NCI-H460 (cell line): ENCODE measurements at places on chromosomes 1 and 21.

DNA sequence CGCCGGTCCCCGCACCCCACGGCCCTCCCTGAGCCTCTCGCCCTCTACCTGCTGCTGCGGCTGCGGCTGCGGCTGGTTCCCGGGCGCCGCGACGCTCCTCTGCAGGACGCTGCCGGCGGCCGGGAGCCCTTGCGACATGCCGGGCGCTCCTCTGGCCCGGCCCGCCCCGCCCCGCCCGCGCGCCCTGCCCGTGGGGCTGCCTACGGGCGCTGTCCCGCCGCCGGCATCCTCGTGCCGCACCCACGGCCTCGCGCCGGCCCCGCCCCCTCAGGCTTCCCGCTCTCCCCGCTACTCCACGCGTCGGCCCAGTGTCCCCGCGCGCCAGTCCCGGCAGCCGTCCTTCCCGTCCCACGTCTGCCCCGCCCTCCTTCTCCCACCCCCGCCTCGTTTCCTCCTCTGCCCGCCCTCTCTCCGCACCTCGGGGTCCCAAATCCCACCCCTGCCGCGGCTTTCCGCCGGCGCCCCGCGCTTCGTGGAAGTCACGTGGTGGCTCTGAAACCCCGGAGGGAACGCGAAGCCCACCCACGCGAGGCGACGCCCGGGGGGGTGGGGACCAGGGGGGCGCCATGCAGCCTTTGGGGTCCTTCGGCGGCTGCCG lies at the start of gene BATF3:
BATF3 (minus strand) TSS at position 216 of the 598 bp plus-strand sequence; CDS start at position 138, 78 bp downstream.
- DNase-seq: no peak

- DNase-seq: no peak
These were observed 9.5 kb downstream of the ATP6V1G3 start for GRCh38 chr1:198530953-198531352.

- peak; percentile 57 for DNase-seq
These were observed 57.8 kb upstream of the LRRC8D start for GRCh38 chr1:89762779-89763648.

DNA sequence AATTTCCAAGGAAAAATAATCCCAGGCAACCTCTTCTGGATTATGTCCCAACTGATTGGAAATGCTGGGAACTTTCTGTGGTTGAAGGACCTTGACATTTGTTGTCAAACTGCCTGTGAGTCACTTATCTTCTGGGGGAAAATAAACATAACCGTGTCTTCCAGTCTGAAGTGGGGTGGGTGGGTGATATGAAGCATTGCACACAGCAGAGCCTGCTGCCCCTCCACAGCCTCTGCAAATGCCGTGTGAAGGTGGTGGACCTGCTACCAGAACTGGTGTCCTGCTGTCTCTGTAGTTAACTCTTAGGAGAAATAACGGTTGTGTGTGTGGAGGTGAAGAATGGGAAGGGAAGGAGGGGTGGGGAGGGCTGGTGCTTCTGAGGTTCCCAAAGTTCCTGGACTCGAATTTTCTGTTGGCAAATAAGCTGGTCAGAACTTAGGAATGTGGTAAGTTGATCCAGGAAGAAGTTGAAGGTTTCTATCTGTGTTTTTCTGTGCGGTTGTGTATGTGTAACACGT lies 23.2 kb downstream of the GALNT2 start:
- no peak for DNase-seq

DNA sequence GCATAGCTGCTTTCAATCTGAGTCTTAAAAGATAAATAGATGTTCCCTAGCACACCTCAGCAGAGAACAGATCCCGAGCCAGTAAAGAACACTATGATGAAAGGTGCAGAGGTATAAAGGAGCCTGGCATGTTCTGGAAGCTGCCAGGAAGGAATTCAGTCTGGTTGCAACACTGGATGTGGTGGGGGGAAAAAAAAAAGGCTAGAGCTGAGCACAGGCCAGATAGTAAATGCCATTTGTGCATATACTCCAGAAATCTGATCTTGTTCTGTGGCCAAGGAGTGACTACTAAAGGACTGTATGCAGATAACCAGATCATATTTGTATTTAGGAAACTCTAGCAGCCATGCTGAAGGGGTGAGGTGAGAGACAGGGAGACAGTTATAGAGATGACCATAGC lies 240.3 kb downstream of the VAV3 start:
- DNase-seq: no peak

DNA sequence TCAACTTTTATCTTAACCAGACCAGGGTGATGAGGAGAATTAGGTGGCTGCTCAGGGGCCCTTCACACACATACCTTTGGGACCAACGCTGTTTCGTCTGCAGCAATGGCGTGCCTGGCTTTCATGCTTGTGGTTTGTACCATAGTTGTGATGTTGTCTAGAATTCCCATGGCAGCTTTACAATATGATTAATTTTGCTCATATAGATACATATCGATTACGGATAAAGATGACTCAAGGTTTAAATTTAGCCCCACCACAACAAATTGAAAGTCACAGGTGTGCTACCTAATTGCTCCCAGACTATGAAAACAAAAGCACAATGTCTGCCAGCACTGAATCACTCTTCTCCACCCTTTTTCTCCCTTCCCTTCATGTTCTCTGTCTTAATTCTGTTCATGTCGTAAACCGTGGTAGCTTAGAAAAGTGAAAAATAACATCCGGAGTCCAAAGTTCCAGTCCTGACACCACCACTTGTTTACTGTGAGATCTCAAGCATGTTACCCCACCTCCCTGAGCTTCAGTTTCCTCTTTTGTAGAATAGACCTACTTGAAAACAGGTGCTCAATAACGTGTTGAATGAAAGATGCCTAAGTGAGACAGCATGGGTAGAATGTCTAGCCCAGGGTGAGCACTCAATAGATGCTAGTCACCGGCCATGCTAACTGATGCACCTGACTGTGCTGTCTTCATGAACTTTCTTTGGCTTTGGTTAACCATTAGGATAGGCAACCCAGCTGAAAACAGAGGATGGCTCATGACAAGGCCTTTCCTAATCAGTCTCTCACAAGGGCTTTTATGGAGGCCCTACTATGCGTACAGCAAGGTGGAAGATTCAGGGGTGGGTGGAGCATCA lies 22.1 kb upstream of the JUN start:
- DNase-seq: no peak

- no peak for DNase-seq
These were observed 67.1 kb downstream of the BCAR3 start for GRCh38 chr1:93614541-93614940.

DNA sequence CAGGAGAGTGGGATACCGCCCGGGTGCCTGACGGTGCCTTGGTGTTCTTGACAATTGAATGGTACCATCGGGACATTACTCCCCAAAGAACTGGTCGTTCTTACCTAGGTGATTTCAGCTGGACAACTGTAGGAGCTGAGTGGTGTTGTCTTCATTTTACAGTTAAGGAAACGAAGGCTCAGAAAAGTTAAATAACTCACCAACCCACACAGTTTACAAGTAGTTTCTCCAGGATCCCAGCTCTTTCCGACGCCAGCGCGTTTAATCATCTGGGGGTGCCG lies 1.6 kb downstream of the PIK3CD start:
- DNase-seq: no peak

DNA sequence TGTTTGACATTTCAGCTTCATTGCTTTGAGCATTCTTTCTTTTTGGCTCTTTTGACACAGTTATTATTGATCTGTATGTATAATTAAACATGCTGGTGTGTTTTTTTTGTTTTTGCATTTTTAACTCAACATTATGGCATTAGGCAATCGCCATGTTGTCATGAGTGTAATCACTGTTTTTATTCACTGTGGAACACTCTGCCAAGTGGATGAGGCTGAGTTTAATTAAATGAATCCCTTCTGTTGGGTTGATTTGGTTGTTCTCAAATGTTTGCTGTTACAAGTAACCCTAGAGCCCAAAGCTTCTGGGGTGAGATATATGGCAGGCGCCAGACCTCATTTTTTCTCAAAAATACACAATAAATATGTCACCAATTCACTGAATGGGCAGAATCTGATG lies 428.1 kb downstream of the MATN1 start:
- no peak for DNase-seq

GRCh38 chr1:94812985-94813384 lies 7.2 kb upstream of the SLC44A3 start:
- DNase-seq: no peak

- no peak for DNase-seq
These were observed 31.0 kb upstream of the IL10 start for GRCh38 chr1:206803221-206803730.

GRCh38 chr1:16938351-16939321 lies 16.9 kb downstream of the CROCC start:
- DNase-seq: no peak

GRCh38 chr1:222552882-222553281 lies 5.0 kb upstream of the HHIPL2 start:
- DNase-seq: no peak

DNA sequence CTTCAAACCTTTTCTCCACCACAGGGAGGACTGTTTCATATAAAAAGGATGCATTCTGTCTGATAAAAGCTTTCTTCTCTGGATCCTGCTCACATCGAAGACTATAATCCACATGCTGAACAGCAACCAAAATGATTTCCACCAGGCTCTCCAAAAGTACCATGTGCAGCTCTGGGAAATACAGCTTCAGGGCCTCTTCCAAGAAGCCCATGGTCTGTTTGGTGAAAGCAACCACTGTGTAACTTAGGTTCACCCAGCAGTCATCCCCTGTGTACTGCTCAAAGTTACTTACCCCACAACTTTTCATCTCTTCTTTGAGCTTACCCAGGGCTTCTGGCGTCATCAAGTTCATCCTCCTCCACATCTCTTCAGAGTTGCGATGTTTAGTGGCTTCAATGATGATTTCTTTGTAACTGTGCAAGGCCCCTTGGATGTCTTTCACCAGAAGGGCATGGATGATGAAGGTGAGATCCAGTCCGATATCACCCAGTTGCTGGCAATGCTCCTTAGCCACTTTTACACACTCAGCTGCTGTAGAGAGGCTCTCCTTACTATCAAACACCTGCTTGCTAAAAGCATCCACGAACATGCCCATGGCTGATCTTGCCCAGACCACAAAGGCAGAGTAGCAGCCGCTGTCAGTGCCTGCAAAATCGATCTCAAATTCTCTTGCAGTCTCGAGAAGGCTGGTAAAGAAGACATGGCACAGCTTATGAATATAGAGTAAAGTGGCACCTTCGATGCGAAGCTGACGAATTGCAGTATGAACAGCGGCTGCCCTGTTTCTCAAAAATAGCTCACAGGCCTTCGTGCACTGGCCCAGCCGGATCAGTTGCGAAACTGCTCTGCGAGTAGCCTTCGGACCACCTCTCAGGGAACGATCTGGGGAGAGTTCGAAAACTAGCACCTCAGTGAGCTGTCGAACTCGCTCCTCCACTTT lies 1.7 kb downstream of the EXOC8 start:
- no peak for DNase-seq

DNA sequence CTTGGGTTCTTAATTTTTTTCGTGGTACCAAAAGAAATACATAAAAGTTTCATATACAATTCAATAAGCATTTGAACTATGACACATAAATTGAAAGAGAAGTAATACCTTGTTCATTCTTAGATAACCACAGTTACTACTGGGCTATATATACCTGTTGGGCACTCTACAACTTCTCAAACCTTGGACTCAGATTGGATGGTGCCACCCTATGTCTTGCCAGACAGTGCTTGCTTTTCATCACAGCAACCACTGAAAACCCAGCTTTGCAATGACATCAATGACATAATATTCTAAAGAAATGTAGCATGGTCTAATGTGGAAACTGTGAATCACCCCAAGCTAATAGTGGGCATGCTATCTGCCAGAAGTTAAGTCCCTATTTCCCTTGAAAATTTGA lies 62.8 kb upstream of the DPH5 start:
- DNase-seq: no peak

DNA sequence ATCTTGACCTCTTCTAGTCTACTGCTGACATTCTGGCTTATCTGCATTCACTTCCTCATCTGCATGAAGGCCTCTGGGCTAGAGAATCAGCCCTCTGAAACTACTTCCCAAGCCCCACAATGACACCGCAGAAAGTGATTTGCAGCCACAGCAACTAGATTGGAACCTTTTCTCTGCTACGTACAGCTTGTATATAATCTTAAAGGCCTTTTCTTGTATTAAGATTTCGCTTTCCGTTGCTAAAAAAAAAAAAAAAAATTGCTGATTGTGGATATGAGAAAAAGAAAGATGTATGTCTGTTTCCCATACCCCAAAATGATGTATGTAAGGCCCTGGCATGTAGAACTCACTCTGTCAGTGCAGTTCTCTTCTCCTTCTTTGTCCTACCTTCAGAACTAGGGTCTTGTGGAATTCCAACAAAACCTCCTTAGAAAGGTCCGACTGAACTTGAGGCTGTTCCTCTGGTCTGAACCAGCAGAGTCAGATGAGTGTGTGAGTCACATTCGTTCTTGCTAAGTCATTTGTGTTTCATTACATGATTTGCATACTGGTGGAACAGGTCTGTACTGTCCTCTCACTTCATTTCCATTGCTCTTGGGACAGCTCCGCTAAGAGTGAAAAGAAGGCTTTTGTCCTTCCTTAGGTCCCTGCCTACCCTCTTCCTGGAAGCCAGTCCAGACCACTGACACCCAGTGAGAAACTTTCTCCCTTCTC lies 62.7 kb downstream of the PLPP3 start:
- DNase-seq: no peak

DNA sequence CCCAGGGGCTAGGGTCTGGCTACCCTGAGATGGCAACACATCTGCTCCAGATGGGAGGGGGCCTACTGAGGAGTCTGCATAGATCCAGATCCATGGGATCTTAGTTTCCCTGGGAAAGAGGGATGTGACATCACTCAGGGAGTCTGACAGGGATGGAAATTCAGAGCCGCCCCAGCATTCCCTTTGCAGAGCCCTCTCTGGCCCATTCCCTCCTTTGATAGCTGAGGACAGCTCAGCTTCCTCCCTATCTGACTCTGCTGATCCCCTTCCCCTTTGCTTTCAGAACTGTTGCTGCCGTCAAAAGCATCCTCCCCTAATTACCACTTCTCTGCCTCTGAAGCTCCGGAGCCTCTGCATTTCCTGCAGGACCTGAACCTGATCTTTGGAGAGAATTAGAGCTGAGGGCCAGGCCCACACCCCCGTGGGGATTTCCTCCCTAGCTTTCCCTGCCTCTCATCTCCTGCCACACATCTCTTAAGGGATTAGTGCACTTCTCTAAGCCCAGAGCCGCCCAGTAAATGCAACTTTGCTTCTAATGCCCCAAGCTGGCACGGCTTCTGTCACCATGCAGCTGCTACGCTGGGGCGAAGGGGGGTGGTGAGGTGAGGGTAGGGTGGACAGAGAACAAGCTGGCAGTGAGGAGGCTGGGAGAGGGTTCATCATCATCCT lies 9.5 kb upstream of the ASCL5 start:
- no peak for DNase-seq

DNA sequence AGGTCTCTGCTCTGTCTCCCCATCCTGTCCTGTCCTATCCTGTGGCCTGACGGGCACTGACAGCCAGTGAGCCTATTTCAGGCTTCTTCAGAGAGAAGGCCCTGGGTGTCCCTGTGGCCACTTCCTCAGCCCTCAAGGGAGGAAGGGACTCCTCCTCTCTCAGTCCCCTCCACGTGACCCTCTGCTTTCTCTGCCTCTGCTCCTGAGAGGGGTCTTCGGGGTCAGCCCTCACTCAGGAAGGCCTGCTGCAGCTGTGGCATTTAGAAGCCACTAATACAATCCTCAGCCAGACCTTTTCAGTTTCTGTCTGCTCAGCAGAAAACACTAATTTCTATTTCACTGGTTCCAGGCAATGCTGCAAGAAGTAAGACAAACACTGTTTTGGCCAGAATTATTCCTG lies 43.6 kb upstream of the ETV3 start:
- no peak for DNase-seq
